ENCODE measurements at places on chromosomes 6 and 20.
A peak's percentile ranks its signal among the peaks of the same experiment; 100 is the strongest.

- H3K36me3 ChIP-seq = no peaks in the 10 kb centered on the region
- peak; percentile 55 for DNase-seq
- peaks cover 56% of the 10 kb centered on the region for H3K27me3 ChIP-seq
- no peak overlapping the region for H3K4me3 ChIP-seq
- H3K4me1 ChIP-seq = peaks cover 17% of the 10 kb centered on the region
Measured at GRCh38 chr6:2749969-2750600, 637 bp downstream of the MYLK4 start.

DNA sequence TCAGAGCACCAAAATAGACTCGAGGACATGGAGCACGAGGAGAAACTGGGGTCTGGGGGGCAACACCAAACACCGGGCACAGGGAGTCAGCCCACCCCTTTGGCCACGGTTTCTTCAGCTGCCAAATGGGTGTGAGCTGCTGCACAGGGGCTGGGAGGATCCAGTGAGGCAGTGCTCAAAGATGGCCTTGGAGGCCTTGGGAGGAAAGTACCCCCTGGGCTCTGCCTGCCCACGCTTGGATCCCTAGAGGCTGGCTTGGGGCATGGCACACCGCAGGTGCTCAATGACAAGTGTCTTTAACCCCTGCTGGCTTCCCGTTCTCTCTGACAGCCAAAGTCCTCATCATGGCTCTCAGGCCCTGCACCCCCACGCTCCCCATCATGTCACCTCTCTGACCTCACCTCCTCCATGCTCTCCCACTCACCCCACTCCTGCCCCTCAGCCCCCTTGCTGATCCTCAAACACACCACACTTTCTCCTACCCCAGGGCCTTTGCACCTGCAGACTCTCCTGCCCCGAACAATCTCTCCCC lies 190.3 kb downstream of the ANKRD60 start:
- H3K27ac ChIP-seq = no peak overlapping the region
- DNase-seq = no peak
- no peaks in the 10 kb centered on the region for H3K4me1 ChIP-seq
- H3K4me3 ChIP-seq = no peak overlapping the region

- peaks cover 58% of the 10 kb centered on the region for H3K36me3 ChIP-seq
- no peaks in the 10 kb centered on the region for H3K4me1 ChIP-seq
- H3K27ac ChIP-seq = no peak overlapping the region
- no peak overlapping the region for H3K4me3 ChIP-seq
Measured at GRCh38 chr6:151044465-151045441, 179.3 kb downstream of the MTHFD1L start.

GRCh38 chr6:164911873-164912580 lies 397.4 kb downstream of the C6orf118 start:
- no peak for DNase-seq
- no peaks in the 10 kb centered on the region for H3K27me3 ChIP-seq
- no peak overlapping the region for H3K4me3 ChIP-seq
- H3K36me3 ChIP-seq = no peaks in the 10 kb centered on the region

DNA sequence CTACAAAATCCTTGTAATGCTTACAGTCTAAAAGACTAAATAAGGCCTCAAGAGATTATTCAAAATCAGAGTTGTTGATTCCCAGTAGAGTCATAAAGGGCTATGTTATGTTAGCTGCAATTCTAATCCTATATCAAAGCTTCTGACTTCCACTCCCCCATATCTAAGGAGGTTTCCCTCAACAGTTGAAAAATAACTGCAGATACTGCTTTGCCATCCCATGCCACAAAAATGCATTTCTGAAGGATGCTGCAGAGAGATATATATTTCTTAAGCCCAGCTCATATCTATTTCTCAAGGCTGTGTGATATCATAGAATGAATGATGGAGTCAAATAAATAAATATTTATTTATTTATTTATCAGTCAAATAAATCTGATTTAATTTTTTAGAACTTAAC lies 332.3 kb downstream of the LAMA2 start:
- H3K4me1 ChIP-seq = no peaks in the 10 kb centered on the region
- H3K27ac ChIP-seq = no peak overlapping the region
- H3K4me3 ChIP-seq = no peak overlapping the region
- H3K27me3 ChIP-seq = no peaks in the 10 kb centered on the region
- no peaks in the 10 kb centered on the region for H3K36me3 ChIP-seq

- no peak overlapping the region for H3K27ac ChIP-seq
- H3K4me1 ChIP-seq = peaks cover 9% of the 10 kb centered on the region
- H3K27me3 ChIP-seq = no peaks in the 10 kb centered on the region
- H3K4me3 ChIP-seq = no peak overlapping the region
Measured at GRCh38 chr20:32435449-32436107, 77.4 kb downstream of the ASXL1 start.

- no peak overlapping the region for H3K4me3 ChIP-seq
- peak overlapping the region; percentile 15 for H3K27ac ChIP-seq
- no peak for DNase-seq
- H3K4me1 ChIP-seq = peaks cover 15% of the 10 kb centered on the region
Measured at GRCh38 chr6:144478483-144478882, 193.3 kb downstream of the UTRN start.

- H3K27me3 ChIP-seq = peaks cover 34% of the 10 kb centered on the region
- H3K27ac ChIP-seq = no peak within 1 kb of the TSS
- H3K4me3 ChIP-seq = peak within 1 kb of the TSS; percentile 90
Measured at GRCh38 chr20:63830841-63831588, at the start of gene ZBTB46. ZBTB46 (minus strand) TSS chr20:63831264; CDS start chr20:63790757, 40,507 bp downstream.

GRCh38 chr6:13465734-13466133 lies 21.7 kb downstream of the GFOD1 start:
- H3K36me3 ChIP-seq = peaks cover 22% of the 10 kb centered on the region
- H3K27ac ChIP-seq = peak overlapping the region; percentile 85
- H3K27me3 ChIP-seq = no peaks in the 10 kb centered on the region
- H3K4me1 ChIP-seq = peaks cover 64% of the 10 kb centered on the region
- peak overlapping the region; percentile 11 for H3K4me3 ChIP-seq

GRCh38 chr6:28248916-28249315 lies 3.2 kb downstream of the ZKSCAN4 start:
- peaks cover 56% of the 10 kb centered on the region for H3K36me3 ChIP-seq
- no peak overlapping the region for H3K27ac ChIP-seq
- no peaks in the 10 kb centered on the region for H3K27me3 ChIP-seq
- no peak overlapping the region for H3K4me3 ChIP-seq

DNA sequence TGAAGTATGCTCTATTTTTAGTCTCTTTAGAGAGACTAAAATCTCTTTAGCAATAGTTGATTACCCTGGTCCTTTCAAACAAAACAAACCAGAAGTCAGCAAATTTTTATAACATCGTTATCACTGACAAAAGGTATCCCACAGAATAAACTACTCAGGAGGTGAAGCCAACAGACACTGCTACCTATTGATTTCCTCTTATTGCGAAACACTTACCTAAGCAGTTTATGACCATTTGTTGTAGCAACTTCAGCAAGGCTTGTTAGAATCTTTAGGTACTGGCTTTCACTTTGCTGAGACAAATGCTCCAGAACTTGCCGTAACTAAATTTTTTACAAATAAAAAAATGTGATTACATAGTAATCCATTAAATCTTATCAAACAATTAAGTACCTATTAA lies 64.4 kb downstream of the HACE1 start:
- H3K4me3 ChIP-seq = no peak overlapping the region
- no peaks in the 10 kb centered on the region for H3K27me3 ChIP-seq
- no peak for DNase-seq
- peaks cover 24% of the 10 kb centered on the region for H3K36me3 ChIP-seq
- no peak overlapping the region for H3K27ac ChIP-seq

DNA sequence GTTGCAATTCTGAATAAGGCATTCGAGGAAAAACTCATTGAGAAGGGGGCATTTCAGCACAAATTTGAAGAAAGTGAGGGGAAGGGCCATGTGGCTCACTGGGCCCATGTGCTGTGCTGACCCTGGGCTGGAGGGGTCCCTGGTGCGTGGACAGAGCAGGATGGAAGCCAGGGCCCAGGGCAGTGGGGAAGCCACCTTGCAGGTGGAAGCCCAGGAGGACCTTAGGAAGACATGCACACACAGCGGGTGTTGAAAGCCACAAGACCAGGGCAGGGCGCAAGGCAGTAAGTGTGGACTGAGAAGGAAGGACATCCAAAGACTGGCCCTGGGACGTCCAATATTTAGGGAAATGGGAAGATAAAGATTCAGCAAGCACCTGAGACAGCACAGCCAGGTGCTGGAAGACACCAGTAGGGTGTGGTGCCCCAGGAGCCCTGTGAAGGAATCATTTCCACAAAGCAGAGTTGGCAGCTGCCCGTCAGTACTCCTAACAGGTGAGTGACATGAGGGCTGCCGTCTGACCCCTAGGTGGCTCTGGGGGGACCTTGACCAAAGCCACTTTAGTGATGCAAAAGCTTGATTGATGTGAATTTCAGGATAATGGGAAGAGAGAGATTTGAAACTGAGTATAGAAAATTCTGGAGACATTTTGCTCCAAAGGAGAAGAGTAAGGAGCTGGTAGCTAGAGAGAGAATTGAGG lies 254.4 kb upstream of the EXOC2 start:
- DNase-seq = no peak
- H3K36me3 ChIP-seq = no peaks in the 10 kb centered on the region
- H3K4me3 ChIP-seq = no peak overlapping the region
- H3K4me1 ChIP-seq = no peaks in the 10 kb centered on the region

GRCh38 chr6:137102851-137103492 lies 58.2 kb upstream of the IL20RA start:
- H3K36me3 ChIP-seq = no peaks in the 10 kb centered on the region
- DNase-seq = no peak
- no peak overlapping the region for H3K27ac ChIP-seq
- H3K27me3 ChIP-seq = no peaks in the 10 kb centered on the region
- peaks cover 15% of the 10 kb centered on the region for H3K4me1 ChIP-seq

GRCh38 chr6:151112130-151112529 lies 127.6 kb upstream of the AKAP12 start:
- DNase-seq = no peak
- H3K4me1 ChIP-seq = no peaks in the 10 kb centered on the region
- peaks cover 10% of the 10 kb centered on the region for H3K27me3 ChIP-seq
- no peaks in the 10 kb centered on the region for H3K36me3 ChIP-seq
- no peak overlapping the region for H3K27ac ChIP-seq

GRCh38 chr20:63549019-63549418 lies 1.5 kb upstream of the SRMS start:
- H3K36me3 ChIP-seq = no peaks in the 10 kb centered on the region
- peaks cover 8% of the 10 kb centered on the region for H3K4me1 ChIP-seq
- H3K27me3 ChIP-seq = peaks cover 18% of the 10 kb centered on the region
- DNase-seq = no peak
- no peak overlapping the region for H3K27ac ChIP-seq

DNA sequence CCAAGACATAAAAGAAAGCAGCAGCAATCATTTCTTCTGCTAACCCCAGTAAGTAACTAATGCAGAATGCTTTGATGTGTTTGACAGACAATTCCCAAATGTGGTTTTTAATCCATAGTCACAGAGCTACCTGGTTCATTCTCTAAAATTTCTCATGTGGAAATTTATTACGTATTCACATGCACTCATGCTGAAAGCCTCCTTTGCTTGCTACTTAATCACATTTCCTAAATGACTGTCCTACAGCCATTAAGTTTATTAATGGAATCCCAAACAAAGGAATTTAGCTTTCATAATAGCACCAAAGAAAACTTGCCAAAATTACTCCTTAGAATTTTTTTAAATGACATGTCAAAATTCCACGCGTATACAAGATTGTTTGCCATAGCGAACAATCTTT lies 68.6 kb upstream of the MCHR2 start:
- H3K27me3 ChIP-seq = no peaks in the 10 kb centered on the region
- no peaks in the 10 kb centered on the region for H3K4me1 ChIP-seq
- DNase-seq = no peak
- no peaks in the 10 kb centered on the region for H3K36me3 ChIP-seq
- H3K27ac ChIP-seq = no peak overlapping the region
- H3K4me3 ChIP-seq = no peak overlapping the region

- no peaks in the 10 kb centered on the region for H3K36me3 ChIP-seq
- no peak overlapping the region for H3K4me3 ChIP-seq
- H3K27ac ChIP-seq = no peak overlapping the region
- H3K27me3 ChIP-seq = peaks cover 12% of the 10 kb centered on the region
- no peak for DNase-seq
Measured at GRCh38 chr6:35011096-35012041, 122.3 kb downstream of the ANKS1A start.

DNA sequence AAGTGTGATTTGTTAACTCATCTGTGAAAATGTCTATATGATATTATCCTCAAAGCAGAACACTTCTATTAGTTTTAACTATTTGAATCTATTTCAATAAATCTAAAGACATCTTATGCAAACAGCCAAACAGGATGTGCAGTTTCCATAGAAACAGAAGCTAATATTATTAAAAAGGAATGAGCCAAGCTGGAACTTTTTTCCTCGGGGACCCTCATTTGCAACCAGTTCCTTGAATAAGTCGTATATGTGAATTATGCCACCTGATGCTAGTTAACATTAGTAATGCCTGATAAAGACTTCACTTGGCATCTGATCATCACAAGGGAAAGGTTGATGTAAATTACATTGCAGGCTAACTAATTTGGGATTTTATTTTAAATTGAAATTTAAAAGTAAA lies 216.9 kb upstream of the SMLR1 start:
- peaks cover 3% of the 10 kb centered on the region for H3K4me1 ChIP-seq
- DNase-seq = no peak
- no peaks in the 10 kb centered on the region for H3K27me3 ChIP-seq
